ENCODE measurements at places on chromosomes 13 and 19.

DNA sequence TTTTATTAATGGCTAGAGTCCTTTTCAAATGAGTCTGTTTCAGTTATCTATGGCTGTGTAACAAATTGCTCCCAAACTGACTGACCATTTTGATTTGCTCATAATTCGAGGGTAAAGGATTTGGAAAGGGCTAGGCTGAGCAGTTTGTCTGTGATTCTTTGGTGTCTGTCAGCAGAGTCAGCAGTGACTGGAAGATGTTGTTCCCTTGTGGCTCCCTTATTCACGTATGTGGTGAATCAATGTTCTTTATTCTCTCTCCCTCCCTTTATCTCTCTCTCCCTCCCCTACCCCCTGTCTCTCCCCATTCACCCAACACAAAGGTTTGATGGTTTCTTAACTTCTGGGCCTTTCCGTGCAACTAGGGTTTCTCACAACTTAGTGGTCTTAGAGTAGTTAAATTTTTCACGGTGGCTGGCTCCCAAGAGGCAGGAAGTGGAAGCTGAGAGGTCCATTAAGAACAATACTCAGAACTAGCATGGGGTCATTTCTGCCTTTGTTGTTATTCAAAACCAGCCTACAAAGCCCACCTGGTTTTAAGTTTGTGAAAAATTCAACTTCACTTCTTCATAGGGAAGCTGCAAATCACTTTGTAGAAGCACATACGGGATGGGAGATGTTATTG, 772.5 kb upstream of the SLITRK1 start:
- DNase-seq: no peak

- no peak for DNase-seq
Measured at GRCh38 chr19:32566246-32566830, 14.7 kb upstream of the PDCD5 start.

DNA sequence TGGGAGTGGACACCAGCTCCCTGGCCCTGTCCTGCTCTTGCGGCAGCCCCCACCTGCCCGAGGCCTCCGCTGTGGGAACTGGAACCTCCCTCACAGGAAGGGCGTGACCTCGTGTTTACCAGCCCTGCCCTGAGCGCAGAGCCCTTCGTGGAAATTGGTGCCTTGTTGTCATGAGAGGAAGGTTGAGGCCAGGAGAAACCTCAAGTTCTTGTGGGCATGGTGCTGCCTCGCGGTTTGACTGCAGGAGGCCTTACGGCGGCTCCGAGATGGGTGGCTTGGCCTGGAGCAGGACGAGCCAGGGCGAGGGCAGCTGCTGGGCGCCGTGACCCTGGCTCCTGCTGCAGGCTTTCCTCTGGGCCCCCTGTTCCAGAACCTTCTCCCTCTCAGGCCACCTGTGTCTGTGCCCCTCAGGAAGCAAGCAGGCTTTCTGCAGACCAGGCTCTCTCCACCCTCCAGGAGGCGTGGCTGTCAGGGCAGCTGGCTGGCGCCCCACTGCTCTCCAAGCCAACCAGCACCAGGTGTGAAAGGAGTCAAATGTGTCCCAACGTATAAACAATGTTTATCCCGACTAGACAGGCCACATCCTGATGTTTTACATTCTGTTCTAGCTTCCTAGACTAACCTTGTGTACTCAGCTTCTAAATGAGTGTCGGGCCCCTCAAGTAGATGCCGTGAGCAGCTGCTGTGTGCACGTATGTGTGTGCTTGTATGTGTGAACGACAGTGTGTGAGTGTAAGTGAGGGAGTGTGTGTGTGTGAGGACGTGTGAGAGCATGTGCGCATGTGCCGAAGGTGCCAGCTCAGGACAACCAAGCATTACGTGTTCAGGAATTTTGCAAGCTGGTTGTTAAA, 10.4 kb upstream of the RASA3 start:
- DNase-seq: peak; percentile 66

DNA sequence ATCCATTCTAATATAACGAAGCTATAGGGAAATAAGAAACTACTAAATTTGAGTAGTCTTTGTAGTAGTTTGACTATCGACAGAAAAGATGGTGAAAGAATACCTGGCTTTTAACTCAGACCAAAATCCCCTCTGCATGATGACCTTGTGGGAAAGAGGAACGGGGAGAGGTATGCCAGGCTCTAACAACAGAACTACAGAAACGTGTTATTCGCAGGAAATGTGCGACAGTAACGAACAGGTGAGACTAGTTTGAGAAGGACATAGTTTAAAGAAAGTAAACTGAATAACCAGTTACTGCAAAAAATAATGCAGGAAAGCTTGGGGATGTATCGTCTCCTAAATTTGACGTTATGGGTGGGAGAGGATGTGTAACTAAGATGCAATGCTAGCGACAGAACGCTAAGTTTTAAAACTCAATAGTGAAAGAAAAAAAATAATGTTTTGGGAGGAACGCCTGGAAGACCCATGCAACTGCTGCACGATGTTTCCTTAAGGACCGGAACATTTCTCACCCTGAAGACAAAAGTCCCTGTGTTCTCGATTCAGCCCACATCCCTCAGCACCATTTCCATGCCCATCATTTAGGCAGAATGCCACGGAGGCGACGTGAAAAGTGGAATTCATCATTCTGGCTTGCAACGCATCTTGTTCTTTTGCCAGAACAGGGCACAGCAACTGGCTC, 1.6 kb upstream of the RAP2A start:
- no peak for DNase-seq

DNA sequence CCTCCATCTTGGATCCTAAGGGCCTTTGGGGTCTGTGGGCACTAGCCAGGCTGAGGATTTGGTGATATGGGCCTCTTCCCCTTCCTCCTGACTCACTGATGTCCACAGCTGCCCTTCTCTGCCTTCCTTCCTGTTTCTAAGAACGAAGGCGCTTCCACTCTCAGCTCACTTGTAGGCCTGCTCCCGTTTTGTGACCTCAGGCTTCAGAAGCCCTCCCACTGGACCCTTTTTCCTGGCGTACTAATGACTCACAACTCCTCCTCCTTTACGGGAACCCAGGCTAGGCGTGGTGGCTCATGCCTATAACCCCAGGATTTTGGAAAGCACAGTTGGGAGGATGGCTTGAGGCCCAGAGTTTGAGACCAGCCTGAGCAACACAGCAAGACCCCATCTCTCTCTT, 55.6 kb downstream of the TMED1 start:
- DNase-seq: no peak

DNA sequence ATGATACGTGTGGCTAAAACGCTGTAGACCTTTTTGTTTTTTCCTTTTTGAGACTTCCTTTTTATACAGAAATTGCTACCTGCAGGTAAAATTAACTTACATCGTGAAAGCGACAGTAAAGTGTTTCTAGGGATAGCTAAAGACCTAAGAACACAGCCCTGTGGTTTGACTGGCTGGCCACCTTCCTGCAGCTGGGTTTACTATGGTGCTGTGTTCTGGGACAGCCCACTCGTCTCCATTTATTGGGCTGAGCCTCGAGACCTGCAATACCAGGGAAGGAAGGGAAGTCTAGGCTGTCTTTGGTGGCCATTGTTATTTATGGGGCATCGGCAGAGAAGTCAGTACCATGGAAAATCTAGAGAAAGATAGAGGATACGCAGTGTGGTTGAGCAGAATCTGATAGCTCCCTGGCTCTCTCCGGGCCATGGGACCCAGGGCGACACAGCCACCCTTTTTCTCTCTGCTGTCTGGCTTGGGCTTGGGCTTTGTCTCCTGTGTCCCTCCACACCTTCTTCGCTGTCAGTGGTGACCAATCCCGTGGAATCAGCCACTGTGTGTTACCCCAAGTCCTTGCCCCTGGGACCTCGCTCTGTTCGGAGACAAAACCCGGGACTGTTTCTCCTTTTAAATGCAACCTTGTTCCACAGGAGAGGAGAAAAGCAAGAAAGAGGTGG, 30.9 kb downstream of the ACTN4 start:
- no peak for DNase-seq

- DNase-seq: no peak
Measured at GRCh38 chr19:38880882-38881609, 3.0 kb upstream of the RINL start.

- DNase-seq: no peak
Measured at GRCh38 chr19:13965926-13966683, 13.8 kb downstream of the DCAF15 start.

DNA sequence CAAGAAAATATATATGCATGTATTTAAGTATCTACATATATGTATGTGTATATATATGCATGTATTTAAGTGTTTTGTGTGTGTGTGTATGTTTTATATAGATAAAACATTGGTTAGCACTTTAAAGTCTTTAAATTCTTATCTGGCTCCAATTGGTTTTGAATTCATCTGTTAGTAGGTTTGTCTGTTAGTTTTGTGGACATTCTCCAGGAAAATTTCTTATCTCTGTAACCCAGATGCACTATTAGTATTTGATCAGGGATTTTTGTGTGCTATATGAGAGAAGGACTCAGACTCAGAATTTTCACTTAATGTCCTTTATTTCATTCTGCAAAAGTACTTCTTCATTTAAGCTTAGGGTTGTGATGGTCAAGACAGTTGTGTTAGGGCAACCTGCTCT, 103.1 kb downstream of the ITGBL1 start:
- DNase-seq: no peak

- DNase-seq: no peak
Measured at GRCh38 chr13:25252752-25253151, 34.5 kb downstream of the MTMR6 start.

DNA sequence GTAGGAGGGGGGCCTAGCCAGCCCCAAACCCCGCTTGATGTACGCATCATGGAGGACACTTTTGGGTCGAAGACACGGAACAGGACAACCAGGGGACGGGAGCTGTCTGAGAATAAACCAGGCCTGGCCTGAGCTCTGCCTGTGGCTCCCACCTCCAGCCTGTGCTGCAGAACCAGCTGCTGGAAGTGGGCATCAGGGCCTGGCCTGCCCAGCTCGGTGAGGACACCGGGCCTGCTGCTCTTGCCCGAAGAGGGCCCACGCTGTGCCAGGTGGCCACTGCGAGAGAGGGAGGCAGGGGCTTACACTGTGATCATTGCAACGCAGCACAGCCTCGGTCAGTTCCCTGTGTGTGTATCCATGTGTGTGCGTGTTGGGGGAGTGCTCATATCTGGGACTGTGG, 34.6 kb downstream of the CEBPG start:
- DNase-seq: no peak

DNA sequence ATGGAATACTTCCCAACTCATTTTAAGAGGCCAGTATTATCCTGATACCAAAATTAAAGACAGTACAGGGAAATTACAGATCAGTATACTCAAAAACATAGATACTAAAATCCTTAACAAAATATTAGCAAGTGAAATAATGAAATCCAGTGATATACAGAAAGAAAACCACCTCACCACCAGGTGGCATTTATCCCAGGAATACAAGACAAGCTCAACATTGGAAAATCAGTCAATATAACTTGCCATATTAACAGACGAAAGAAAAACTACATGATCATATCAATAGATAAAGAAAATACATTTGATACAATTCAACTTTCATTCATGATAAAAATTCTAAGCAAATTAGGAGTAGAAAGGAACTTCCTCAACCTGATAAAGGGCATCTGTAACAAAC, 6.7 kb upstream of the GNA15 start:
- DNase-seq: peak; percentile 22

All from SW480 (cell line).